Amniotic stem cell (primary cell): ENCODE measurements at places on chromosomes 7 and 10.
A peak's percentile ranks its signal among the peaks of the same experiment; 100 is the strongest.

DNA sequence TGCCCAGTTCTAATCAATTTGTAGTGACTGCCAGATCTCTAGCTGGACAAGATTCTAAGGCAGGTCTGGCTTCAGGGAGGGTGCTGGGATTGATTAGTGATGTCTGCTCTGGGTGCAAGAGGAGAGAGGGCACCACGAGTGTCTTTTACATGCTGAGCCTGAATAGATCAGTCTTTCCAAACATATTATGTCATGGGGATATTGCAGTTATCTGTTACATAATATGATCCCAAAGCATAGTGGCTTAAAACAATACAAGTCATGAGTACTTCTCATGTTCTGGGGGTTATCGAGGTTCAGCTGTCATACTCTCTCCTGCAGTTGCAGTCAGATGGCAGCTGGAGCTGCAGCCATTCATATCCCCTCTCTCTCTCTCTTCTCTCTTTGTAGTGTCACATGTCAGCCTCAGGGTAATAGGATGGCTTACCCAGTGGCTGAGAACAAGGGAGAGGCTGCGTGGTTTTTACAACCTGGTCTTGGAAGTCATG lies 26.0 kb downstream of the SLC29A3 start:
- DNase-seq, result no peak

DNA sequence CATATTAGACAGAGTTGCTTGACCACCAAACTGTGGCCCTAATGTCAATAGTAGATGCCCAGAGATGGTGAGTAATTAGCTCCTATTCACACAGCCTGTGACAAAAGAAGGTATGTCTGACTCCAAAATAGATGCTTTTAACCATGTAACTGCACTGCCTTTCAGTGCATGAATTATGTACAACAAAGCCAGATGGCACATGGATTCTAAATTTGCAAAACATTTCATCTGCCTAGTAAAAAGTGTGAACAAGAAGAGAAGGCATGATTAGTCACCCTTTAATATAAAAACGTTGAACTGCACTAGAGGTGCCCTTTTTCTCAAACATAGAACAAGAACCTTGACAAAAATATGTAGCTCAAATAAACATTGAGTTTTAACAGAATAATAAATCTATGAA lies 35.5 kb upstream of the PTPRZ1 start:
- no peak for DNase-seq

DNA sequence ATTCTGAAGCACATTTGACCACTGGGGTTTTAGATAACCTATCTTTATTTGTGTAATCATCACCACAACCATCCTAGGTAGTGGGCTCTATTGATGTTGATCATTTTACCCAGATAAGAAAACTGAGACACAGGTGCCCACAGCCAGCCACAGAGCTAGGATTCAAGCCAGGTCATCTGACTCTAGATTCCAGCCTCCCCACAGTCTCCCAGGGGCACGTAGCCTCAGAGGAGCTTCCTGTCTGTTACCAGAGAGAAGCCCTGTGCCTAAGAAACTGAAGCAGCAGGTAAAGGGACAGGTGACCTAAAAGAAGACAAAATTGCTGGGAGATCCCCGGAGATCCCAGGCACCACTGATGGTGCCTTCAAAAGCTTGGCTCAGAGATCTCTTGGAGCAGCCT lies 55.8 kb downstream of the ALOX5 start:
- DNase-seq, result no peak

DNA sequence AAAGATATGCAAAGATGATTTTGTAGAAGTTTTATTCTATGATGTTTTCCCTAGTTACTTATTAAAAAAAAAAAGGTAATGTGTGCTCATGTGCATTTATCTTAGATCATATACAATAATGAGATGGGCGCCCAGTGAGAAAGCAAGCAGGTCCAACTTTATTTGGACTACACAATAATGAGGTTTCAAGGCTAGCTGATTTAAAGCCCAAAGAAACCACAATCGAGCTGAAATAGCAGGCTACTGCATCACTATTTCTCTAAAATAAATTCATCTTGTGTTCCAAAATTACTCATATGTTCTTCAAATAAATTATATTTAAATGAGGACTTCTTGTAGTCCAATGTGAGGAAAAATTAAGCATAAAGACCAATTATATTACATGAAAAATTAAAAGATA lies 110.1 kb downstream of the JMJD1C start:
- no peak for DNase-seq

GRCh38 chr10:100888957-100889356 lies 23.8 kb upstream of the SLF2 start:
- no peak for DNase-seq

- no peak for DNase-seq
These were observed 1.7 kb upstream of the DYNC2I1 start for GRCh38 chr7:158854681-158855081.

DNA sequence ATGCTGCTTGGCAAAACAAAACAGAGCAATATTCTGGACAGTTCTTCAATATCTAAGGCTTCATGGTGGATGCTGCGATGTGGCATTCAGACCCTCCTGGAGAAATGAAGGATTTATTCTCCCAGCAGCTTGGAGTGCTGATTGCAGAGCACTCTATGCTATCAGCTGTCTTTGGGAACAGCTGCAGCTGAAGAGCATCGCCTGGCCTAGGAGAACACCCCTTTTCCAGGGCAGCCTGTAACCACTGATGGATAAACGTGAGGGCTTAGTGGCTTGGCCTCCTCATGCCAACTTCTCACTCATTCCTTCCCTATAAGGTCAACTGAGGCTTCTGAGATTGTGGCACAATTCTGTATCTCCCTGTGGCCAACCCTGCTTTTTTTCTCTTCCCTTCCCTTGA lies 638.1 kb upstream of the CNTNAP2 start:
- no peak for DNase-seq

DNA sequence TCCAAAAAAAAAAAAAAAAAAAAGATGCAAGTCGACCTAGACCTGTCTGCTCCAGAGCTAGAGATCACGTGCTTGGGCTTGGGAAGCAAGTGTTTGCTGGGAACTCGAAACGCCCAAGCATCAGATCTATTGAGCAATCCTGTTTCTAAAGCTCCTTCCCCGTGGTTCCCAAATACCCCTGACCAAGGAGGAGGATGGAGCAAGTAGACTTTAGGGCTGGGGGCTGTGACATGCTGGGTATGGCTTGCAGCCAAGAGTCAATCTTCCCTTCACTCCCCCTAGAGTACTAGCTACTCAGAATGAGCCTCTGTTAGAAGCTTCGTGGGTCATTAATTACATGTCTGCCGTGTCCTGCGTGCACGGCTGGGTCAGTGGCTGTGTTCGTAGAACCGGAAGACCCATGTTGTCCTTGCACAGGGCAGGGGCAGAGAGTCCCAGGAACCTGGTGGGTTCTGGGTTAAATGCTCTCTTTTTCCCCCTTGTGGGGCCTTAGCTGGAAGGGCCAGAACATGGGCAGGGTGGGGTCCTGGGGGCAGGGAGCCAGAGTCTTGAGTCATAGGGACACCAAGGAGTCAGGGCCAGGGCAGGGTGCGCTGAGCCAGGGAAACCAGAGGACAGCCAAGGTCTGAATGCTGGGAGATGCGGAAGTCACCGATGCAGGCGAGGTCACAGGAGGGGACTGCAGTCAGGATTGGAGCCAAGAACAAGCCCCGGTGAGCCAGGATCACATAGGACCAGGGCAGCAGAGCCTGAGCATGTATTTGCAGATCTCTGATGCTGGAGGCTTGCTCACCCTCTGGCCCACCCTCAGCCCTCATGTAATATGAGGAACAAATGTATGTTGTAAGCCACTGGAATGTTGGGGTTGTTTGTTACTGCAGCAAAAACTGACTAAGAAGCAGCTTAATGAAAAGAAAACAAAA lies 34.6 kb upstream of the TPST1 start:
- no peak for DNase-seq

GRCh38 chr10:43202224-43202656 lies 64.0 kb downstream of the CSGALNACT2 start:
- no peak for DNase-seq

DNA sequence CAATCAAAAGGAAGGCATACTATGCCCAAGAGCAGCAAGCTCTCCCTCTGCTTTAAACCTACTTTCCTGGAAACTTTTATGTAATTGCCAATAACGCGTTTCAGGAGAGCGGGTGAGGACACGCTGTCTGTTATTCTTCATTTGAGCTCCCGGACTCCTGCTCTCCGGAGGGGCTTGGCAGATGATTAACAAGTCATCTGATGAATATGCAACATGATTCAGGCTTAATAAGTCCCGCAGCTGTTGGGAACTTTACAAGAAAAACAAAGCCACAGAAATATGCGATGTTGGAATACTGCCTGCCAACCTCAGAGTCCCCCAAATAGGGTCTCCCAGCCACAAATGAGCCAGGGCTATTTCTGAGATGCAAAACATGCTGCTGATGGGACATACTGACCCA lies 348.0 kb downstream of the GPAM start:
- DNase-seq, result no peak

DNA sequence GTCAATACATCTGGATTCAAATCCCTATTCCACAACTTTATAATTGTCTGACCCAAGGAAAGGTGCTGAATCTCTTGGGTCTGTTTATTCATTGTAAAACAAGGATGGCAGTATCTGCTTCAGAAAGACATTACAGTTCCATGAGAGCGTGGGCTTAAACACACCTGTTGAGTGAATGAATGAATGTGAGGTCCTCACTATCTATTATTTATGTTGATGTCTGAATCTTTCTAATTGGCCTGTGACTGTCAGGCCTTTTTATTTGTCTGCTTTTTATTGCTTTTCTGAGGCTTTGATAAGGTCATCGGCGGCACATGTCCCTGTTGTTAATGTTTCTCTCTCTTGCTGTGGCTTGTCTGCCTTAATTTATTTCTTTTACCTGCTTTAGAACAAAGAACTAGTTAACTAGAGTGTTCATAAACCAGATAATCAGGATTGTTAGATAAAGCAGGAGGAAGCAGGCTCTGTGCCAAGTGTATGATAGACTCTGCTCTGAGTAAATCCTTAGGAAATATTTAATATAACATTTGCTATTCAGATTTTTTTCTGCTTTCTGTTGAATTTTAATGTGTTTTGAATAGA lies 42.3 kb upstream of the CYCS start:
- no peak for DNase-seq

DNA sequence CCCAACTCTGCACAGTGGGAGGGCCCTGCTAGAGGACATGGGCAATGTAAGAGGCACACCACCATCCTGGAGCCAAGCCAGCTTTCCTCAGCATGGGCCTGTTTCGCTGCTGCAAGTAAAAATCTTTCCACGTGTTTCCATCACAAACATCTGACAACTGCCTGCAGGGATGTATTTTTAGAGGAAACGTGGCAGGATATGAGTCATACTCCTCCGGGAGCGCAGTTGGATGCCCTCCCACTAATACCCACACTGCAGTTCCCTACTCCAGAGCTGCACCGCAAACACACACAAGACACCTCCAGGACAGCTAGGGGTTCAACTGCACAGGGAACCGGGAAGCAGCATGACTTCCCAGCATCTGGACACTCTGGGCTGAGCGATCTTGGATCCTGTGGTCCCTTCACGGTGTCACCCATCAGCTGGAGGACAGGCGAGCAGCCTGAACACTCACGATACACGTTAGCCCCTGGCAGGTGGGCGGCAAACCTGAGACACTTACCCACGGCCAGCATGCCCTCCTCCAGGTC lies 26.1 kb downstream of the PLAC9 start:
- peak; percentile 89 for DNase-seq

DNA sequence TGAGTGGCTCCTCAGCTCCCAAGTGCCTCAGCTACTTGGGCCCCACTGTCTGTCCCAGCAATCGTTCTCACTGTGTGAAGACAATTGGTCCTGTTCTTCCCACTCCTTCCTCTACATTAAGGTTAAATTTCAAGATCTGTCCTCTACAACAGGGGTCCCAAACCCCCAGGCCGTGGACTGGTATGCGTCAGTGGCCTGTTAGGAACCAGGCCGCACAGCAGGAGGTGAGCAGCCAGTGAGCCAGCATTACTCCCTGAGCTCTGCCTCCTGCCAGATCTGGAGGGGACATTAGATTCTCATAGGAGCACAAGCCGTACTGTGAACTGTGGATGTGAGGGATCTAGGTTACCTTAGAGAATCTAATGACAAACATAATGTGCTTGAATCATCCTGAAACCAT lies 376.9 kb upstream of the FZD8 start:
- DNase-seq, result no peak

DNA sequence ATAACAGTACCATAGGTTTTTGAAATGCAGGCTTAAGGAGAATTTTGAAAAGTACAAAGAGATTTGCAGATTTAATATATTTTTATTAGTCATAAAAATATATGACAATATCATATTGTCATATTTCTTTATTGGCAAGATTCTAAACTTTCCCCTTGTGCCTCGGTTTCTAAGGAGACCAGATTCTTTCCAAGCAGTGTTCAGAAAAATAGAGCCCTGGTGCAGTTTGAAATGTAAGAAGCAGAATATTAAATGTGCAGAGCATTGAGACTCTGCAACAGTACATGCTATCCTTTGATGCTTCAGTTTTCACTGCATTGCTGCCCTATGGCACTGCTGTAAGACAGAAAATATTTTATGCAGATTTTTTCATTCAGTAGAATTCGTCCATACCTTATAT lies 243.2 kb downstream of the CCDC3 start:
- no peak for DNase-seq

DNA sequence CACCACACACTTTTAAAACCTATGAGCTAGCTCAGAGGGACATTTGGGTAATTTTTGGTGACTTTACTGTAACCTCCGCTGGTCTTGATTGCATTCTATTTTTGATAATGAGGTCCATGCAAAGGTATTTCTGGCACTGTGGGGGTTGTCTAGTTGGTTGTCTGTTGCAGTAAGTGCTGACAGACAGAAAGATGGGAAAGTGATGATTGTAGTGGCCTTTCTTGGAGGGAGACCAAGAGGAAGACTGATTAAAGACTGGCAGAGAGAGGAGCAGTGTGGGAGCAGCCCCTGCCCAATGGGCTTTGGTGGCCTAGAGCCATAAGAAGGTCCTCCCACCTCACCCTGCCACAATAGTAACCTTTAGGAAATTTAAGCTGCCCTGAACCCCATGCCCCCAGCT lies 173.4 kb upstream of the CTBP2 start:
- DNase-seq, result no peak

- no peak for DNase-seq
These were observed 500.1 kb upstream of the ZMIZ1 start for GRCh38 chr10:78568620-78569019.

DNA sequence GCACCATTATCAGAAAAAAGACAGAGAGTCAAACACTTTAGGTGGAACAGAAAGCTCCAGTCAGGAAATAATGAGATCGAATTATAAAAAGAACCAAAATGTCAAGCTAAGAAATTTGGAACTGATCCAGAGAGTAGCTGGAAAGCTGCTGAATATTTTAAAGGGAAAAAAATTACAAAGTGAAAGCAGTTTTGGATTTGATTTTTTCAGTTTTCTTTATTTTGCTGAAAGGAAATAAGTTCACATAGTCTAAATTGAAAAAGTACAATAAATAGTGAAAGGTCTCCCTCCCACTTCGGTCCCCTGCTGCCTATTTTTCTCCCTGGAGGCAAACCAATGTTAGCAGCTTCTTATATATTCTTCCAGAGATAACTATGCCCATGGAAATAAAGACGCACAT lies 11.3 kb upstream of the TOMM7 start:
- no peak for DNase-seq
